ENCODE measurements at places on chromosomes 2 and 18.

- DNase-seq = no peak
These were observed 11.3 kb downstream of the MALT1 start for GRCh38 chr18:58682429-58683069.

GRCh38 chr2:8310557-8311455 is 371.1 kb upstream of the ID2 start:
- no peak for DNase-seq

GRCh38 chr18:31798399-31798798 is 37.7 kb upstream of the SLC25A52 start:
- no peak for DNase-seq

DNA sequence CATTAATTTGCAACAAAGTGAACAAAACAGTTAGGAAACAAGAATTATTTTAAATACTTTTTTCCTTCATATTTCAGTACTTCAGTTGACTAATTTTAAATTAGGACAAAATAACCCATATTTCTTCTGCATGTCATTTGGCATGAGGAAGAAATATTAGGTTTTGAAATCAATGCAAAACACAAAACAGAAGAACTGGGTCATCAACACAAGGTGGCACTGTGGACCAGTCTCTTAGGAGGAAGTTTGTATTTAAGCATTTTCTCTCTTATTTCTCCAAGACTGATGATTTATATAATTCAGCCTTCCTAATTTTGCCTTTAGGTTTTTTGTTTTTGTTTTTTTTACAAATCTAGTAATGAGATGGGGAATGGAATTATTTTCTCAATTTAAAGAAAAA is 352.8 kb upstream of the KCNH7 start:
- no peak for DNase-seq

DNA sequence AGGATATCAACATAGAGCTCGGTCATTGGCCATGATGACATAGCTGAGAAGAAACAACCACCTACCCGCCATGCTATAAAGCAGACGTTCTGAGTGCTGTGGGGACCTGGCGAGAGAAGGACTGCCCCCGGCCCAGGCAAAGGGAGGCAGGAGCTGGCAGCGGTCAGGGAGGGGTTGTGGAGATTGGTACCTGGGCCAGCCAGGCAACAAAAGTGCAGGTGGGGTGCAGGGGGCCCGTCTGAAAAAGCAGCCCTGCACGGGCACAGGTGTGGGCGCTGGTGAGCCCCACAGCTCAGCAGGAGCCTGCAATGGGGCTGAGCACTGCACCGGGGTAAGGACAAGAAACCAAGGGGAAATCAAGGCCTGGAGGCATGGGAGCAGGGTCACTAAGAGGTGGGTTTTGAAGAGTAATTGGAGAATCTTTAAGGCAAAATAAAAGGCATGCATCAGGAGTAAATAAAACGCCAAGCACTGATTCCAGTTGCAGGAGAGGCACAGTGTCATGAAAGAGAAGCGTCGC is 464.0 kb downstream of the EIPR1 start:
- DNase-seq = no peak

GRCh38 chr2:236813766-236814165 is 244.1 kb downstream of the ACKR3 start:
- DNase-seq = no peak

- no peak for DNase-seq
These were observed 204.0 kb upstream of the ID2 start for GRCh38 chr2:8477552-8478470.

DNA sequence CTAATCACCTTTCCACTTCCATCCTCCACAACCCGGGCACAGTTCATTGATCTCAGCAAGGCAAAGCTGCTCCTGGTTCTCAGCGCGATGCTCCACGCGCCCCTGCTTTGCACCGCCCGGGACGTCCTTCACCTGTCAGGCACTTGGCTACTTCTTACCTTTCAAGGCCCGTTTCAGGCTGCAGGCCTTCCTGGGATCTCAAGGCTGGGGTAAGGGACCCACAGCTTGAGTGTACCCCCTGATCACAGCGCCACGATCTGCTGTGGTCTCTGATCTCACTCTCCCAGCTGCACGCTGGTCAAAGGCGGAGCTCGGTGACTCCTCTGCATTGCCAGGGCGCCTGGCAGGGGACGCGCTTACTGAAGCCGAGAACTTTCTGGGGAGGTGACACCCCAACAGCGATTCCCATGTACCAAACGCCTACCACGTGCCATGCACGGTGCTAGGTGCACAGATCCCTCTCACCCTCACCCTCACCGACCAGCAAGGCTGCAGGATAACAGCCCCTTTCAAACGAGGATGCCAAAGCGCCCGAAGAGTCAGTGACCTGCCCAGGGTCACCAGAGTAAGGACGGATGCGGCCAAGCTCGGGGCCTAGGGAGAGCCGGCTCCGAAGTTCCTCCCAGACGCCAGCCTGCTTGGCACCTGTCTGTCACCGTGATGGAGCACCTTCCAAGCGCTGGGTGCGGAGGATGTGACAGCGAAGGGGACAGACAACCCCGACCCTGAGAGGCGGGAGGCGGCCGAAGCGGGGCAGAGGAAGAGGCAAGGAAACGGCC is 818 bp downstream of the ITGB1BP1 start:
- DNase-seq = peak; percentile 63

DNA sequence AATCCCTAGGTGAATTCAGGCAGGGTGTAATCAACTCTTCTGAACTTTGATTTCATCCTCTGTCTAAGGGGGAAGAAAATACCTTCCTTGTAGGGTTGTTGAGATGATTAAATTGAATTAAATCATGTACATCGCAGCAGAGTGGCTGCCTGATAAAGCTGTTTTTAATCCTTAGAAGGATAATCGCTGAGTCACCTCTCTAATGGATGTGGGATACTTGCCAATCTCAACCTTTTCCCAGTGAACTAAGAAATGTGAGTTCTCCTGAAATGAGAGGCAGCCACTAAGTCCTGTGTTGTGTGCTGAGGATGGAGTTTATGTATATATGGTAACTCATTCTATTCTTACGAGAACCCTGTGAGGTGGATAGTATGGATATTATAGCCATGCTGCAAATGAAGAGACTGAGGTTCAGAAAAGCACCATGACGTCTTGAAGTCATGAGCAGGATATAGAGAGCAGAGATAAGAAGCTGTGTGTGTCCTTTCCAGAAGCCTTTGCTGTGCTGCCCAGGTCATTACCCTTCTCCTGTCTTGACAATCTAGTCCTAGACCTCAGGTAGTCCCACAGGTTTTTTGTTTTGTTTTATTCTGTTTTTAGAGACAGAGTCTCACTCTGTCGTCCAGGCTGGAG is 93.3 kb downstream of the HNRNPLL start:
- DNase-seq = no peak

- no peak for DNase-seq
These were observed 329.9 kb downstream of the TRIB2 start for GRCh38 chr2:13046557-13047165.

DNA sequence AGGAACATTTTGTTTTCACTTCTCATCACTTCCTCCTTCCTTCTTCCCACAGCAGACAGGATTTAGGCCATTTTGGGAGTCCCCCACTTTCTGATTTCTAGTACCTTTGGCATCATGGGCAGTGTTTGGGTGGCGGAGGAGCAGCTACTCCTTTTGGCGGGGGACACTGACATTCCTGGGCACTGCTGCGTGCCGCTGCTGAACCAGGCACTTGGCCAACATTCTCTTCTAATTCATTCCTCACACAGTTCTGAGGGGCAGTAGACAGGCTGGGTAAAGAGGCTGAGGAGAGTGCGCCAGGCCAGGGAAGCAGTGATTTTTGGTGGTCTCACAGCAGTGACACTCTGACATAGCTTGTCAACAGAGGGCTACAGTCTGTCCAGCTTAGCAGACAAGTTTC is 270.2 kb downstream of the LOXHD1 start:
- no peak for DNase-seq

DNA sequence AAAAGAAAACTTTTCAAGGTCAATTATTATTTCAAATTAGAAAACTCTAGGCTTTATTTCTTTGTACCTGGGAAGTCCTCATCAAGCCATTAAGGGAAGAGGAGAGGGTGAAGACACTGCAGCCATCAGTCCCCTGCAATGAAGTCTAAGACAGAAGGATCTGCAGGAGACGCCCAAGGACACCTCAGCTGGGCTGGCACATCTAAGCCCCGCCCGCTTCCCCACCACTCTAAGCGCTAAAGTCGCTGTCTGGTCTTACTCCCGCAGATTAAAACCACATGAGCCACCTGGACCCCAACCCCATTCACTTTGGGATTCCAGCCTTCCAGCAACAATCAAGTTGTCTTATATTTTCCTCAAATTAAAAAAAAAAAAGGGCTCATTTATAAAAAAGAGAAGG is 104.4 kb downstream of the AFF3 start:
- no peak for DNase-seq

DNA sequence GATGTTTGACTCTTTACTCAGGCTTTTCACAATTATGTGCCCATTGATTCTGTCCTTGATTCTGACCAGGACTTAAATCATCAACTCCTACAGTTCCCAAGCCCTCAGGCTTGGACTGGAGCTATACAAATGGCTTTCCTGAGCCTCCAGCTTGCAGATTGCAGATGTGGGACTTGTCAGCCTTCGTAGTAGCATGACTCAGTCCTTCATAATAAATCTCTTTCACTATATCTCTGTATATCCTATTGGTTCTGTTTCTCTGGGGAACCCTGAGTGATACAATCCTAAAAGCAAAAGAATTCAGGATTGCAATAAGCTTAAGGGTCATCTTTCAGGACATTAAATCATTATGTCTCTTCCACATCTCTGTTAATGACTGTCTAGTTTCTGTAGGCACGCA is 356.6 kb downstream of the RIT2 start:
- DNase-seq = no peak

DNA sequence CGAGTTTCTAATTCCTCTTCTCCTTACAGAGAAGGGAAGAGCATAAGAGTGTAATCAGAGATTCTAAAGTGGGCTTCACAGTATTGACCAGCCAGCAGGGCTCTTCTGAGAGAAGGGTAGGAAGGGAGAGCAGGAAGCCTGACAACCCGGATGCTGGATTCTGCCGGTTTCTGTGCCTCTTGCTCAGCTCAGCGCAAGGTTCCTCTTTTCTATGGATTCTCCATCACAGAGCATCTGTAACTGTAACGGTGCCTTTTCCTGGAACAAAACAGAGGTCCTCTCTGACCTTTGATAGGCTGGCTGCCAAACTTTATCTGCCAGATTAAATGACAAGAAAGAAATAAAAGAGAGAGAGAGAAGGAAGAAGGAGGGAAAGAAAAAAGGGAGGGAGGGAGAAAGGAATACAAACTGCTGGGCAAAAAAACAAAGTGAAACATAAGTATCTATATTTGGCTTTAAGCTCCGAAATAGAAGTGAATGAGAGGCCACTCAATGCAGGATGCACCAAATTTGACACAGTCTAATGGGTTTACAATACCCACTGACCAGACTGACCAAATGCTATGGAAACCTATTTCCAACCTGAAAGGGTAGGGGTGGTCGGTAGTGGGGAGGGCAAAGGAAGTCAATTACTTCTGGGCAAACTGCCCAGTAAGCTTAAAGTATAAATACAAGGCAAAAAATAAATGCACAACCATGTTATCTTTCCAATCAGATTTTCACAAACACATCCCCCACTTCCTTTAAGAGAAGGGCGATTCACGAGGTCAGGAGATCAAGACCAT is 59.2 kb downstream of the PIEZO2 start:
- no peak for DNase-seq

GRCh38 chr2:198698230-198698629 is 759.5 kb downstream of the SATB2 start:
- no peak for DNase-seq
